Epithelial cell of alveolus of lung (primary cell): ENCODE measurements at places on chromosomes 16 and 17. TPM values are rescaled to one million over a fixed set of nuclear protein-coding genes. Genes with fewer than 3 reads are reported as not detected.

Gene HCRT
- not detected in 2 replicates for total RNA-seq

Gene KRT28
- total RNA-seq, result not detected in 2 replicates

Gene ACSF3
- total RNA-seq, result 27.3 and 27.9 TPM in 2 replicates

Gene MYH3
- under 0.01 and 13.7 TPM in 2 replicates for total RNA-seq
